Subcutaneous adipose tissue (tissue), 4 donors: ENCODE measurements at places on chromosomes 7 and 10. TPM values are rescaled to one million over a fixed set of nuclear protein-coding genes. Genes with fewer than 3 reads are reported as not detected.

HOXA9 gene
- total RNA-seq, result 9.2 TPM

CYP2C19 gene
- not detected for total RNA-seq

NUTM2A gene
- 1.5 TPM for total RNA-seq

SFRP4 gene
- total RNA-seq, result 8.6 TPM

BBS9 gene
- 17.8 TPM for total RNA-seq

HGF gene
- 5.2 TPM for total RNA-seq

SLC26A4 gene
- total RNA-seq, result 0.22 TPM

STOX1 gene
- 5.7 TPM for total RNA-seq

EBF3 gene
- 50.9 TPM for total RNA-seq

ANKRD61 gene
- total RNA-seq, result not detected

NAT16 gene
- total RNA-seq, result not detected

FRMD4A gene
- 70.5 TPM for total RNA-seq

AKR1C4 gene
- not detected for total RNA-seq

HOXA1 gene
- total RNA-seq, result 0.33 TPM

SPDYE6 gene
- not detected for total RNA-seq

CH25H gene
- 1.0 TPM for total RNA-seq

VIPR2 gene
- 2.4 TPM for total RNA-seq

AHR gene
- 81.5 TPM for total RNA-seq

PDK4 gene
- 2,131 TPM for total RNA-seq

DRGX gene
- total RNA-seq, result not detected

SRRM3 gene
- 2.4 TPM for total RNA-seq

PLCE1 gene
- total RNA-seq, result 7.5 TPM

SNX10 gene
- 23.9 TPM for total RNA-seq

IRF5 gene
- total RNA-seq, result 32.6 TPM

DNAJC12 gene
- 0.51 TPM for total RNA-seq

APBB1IP gene
- 28.2 TPM for total RNA-seq

C1QL3 gene
- not detected for total RNA-seq

CRYGN gene
- total RNA-seq, result not detected

NUTM2E gene
- total RNA-seq, result not detected

LDB1 gene
- 33.7 TPM for total RNA-seq

EIF3A gene
- 174 TPM for total RNA-seq

OLAH gene
- total RNA-seq, result 0.38 TPM

MYO3A gene
- 0.19 TPM for total RNA-seq

MMS19 gene
- 79.6 TPM for total RNA-seq

ASAH2 gene
- total RNA-seq, result 0.34 TPM

EPHA1 gene
- not detected for total RNA-seq

GNG11 gene
- total RNA-seq, result 34.1 TPM

HKDC1 gene
- not detected for total RNA-seq

TIMM23B gene
- 12.4 TPM for total RNA-seq

TPK1 gene
- total RNA-seq, result 9.7 TPM

SLC16A12 gene
- 1.0 TPM for total RNA-seq

BHLHA15 gene
- total RNA-seq, result not detected
